A549 treated with CORT108297 at 1 μM for 4 hours (cell line): ENCODE measurements at places on chromosomes 11 and 22. TPM values are rescaled to one million over a fixed set of nuclear protein-coding genes. Genes with fewer than 3 reads are reported as not detected.

Gene ABTB2
- 21.6 to 35.4 TPM (median 29.7 TPM) in 5 replicates for total RNA-seq

Gene C11orf21
- not detected in 5 replicates for total RNA-seq

Gene JHY
- total RNA-seq, result 3.2 to 4.3 TPM (median 3.3 TPM) in 5 replicates

Gene CD3E
- total RNA-seq, result not detected in 5 replicates

Gene SCUBE2
- 0.38 to 0.82 TPM (median 0.43 TPM) in 5 replicates for total RNA-seq

Gene FOLR3
- total RNA-seq, result 0.13 to 0.26 TPM in 2 of 5 replicates, not detected in the others

Gene MMP27
- not detected in 5 replicates for total RNA-seq

Gene LTO1
- 27.1 to 38.6 TPM (median 33.1 TPM) in 5 replicates for total RNA-seq

Gene MYO18B
- 0.01 to 0.08 TPM (median 0.03 TPM) in 4 of 5 replicates, not detected in the other for total RNA-seq

Gene DEUP1
- not detected in 5 replicates for total RNA-seq

Gene C2CD2L
- 5.4 to 7.9 TPM (median 5.9 TPM) in 5 replicates for total RNA-seq

Gene CCDC73
- 0.03 TPM in 1 of 5 replicates, not detected in the others for total RNA-seq

Gene TSPO
- 137 to 248 TPM (median 239 TPM) in 5 replicates for total RNA-seq

Gene ZP1
- 0.09 to 0.19 TPM (median 0.12 TPM) in 5 replicates for total RNA-seq

Gene TIMM10
- total RNA-seq, result 161 to 178 TPM (median 168 TPM) in 5 replicates

Gene PIWIL4
- 0.07 to 0.47 TPM (median 0.15 TPM) in 5 replicates for total RNA-seq

Gene ASRGL1
- 10.1 to 13.9 TPM (median 13.0 TPM) in 5 replicates for total RNA-seq

Gene OR6T1
- not detected in 5 replicates for total RNA-seq

Gene GLB1L2
- total RNA-seq, result 1.9 to 2.4 TPM (median 2.2 TPM) in 5 replicates

Gene TREH
- not detected in 5 replicates for total RNA-seq

Gene SLCO2B1
- 2.9 to 5.1 TPM (median 4.2 TPM) in 5 replicates for total RNA-seq

Gene P2RX6
- total RNA-seq, result 0.35 to 1.1 TPM (median 0.70 TPM) in 5 replicates

Gene TSGA10IP
- not detected in 5 replicates for total RNA-seq

Gene PARVB
- total RNA-seq, result 35.5 to 45.1 TPM (median 40.3 TPM) in 5 replicates

Gene KCNJ11
- total RNA-seq, result 0.30 to 0.60 TPM (median 0.45 TPM) in 5 replicates

Gene DRD2
- total RNA-seq, result 0.05 to 0.31 TPM (median 0.10 TPM) in 4 of 5 replicates, not detected in the other

Gene SLC22A9
- total RNA-seq, result not detected in 5 replicates

Gene AMPD3
- 7.0 to 10.2 TPM (median 7.7 TPM) in 5 replicates for total RNA-seq

Gene PATE1
- total RNA-seq, result not detected in 5 replicates

Gene KCNE3
- 0.05 TPM in 1 of 5 replicates, not detected in the others for total RNA-seq

Gene HBG2
- total RNA-seq, result not detected in 5 replicates

Gene CRYBB2
- not detected in 5 replicates for total RNA-seq

Gene TMPRSS13
- total RNA-seq, result not detected in 5 replicates

Gene MYBPC3
- 0.07 to 0.09 TPM (median 0.07 TPM) in 5 replicates for total RNA-seq

Gene TBX1
- total RNA-seq, result 3.0 to 5.2 TPM (median 5.0 TPM) in 5 replicates

Gene NLRP14
- not detected in 5 replicates for total RNA-seq

Gene ANKK1
- 0.03 to 0.05 TPM (median 0.04 TPM) in 3 of 5 replicates, not detected in the others for total RNA-seq

Gene OAF
- total RNA-seq, result 7.2 to 13.3 TPM (median 12.0 TPM) in 5 replicates

Gene SHISA8
- 0.16 to 0.33 TPM (median 0.18 TPM) in 4 of 5 replicates, not detected in the other for total RNA-seq

Gene ETS1
- total RNA-seq, result 27.7 to 34.8 TPM (median 34.3 TPM) in 5 replicates

Gene KCTD14
- total RNA-seq, result 1.8 to 2.0 TPM (median 2.0 TPM) in 5 replicates

Gene OR9G4
- not detected in 5 replicates for total RNA-seq

Gene KCNQ1
- 0.31 to 0.50 TPM (median 0.34 TPM) in 5 replicates for total RNA-seq

Gene TMPRSS6
- 0.02 TPM in 1 of 5 replicates, not detected in the others for total RNA-seq

Gene KLHL35
- 0.63 to 1.8 TPM (median 1.1 TPM) in 5 replicates for total RNA-seq

Gene APOL5
- not detected in 5 replicates for total RNA-seq

Gene SYT9
- 0.14 to 0.29 TPM (median 0.18 TPM) in 5 replicates for total RNA-seq

Gene SLC25A1
- total RNA-seq, result 45.3 to 65.1 TPM (median 62.6 TPM) in 5 replicates

Gene HBE1
- total RNA-seq, result 0.15 to 0.29 TPM (median 0.21 TPM) in 3 of 5 replicates, not detected in the others

Gene RASSF10
- total RNA-seq, result 5.7 to 7.0 TPM (median 5.8 TPM) in 5 replicates

Gene TYMP
- 11.8 to 22.2 TPM (median 19.6 TPM) in 5 replicates for total RNA-seq

Gene SYT13
- total RNA-seq, result 6.6 to 8.1 TPM (median 7.0 TPM) in 5 replicates

Gene PAAF1
- 10.8 to 12.7 TPM (median 11.6 TPM) in 5 replicates for total RNA-seq

Gene LUZP2
- total RNA-seq, result not detected in 5 replicates

Gene CKAP5
- 58.5 to 85.8 TPM (median 67.6 TPM) in 5 replicates for total RNA-seq

Gene LTBP3
- total RNA-seq, result 93.6 to 147 TPM (median 130 TPM) in 5 replicates

Gene GPR83
- total RNA-seq, result 0.03 to 0.08 TPM (median 0.05 TPM) in 5 replicates

Gene PANX1
- total RNA-seq, result 17.9 to 22.5 TPM (median 19.3 TPM) in 5 replicates

Gene ASPHD2
- 0.71 to 1.5 TPM (median 1.4 TPM) in 5 replicates for total RNA-seq
